ENCODE measurements at places on chromosomes 16 and 17.

DNA sequence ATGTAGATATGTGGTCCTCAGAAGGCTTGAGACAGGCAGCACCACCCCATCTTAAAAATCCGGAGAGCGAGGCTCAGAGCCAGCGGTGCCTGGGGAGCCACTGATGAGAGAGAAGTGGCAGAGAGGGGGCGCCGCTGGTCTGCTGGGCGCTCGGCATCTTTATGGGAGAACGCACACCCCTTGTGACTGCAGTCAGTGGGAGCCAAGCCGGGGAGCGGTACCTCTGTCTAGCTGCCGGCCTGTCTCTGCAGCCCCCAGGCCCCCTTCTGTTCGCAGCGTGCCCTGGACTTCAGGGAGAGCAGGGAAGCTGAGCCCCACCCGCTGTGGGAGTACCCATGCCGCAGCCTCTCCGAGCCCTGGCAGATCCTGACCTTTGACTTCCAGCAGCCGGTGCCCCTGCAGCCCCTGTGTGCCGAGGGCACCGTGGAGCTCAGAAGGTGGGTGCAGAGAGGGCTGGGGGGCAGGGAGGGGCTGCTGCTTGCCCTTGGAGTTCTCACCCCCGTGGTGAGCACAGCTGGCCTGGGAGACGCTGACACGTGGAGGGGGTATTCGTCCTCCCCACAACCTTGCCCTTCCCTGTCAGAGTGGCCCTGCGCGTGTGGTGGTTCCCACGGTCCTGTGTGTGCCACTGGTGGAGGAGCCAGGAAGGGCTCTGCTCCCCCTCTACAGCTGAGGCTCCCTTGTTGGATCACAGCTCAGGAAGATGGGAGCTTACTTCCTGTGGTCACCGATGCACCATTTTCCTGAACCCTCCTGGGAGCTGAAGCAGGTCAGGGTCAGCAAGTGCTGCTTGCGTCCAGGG lies 44.8 kb downstream of the PRMT7 start:
- DNase-seq, result peak; percentile 41

DNA sequence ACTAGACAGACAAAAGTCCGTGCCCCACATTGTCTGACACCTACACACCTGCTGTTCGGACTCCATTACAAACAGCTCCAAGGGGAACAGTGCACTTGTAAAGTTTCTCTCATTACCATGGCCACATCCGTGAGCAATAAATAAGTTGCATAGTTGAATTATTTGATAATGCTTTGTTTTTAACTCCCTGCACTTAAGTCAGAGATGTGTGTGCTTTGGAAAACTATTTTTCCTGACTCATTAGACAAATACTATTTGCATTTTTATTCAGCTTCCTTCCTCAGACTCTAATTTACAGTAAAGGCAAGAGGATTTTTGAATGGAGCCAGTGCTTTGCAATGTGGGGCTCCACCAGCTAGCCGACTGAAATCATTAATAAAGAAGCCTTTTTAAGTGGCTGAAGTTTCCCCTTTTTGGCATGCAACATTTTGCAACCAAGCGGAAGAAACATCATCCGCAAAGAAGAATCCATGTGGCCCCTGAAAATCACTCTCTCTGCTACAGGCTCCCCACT lies 6.5 kb upstream of the CCL2 start:
- DNase-seq, result no peak

DNA sequence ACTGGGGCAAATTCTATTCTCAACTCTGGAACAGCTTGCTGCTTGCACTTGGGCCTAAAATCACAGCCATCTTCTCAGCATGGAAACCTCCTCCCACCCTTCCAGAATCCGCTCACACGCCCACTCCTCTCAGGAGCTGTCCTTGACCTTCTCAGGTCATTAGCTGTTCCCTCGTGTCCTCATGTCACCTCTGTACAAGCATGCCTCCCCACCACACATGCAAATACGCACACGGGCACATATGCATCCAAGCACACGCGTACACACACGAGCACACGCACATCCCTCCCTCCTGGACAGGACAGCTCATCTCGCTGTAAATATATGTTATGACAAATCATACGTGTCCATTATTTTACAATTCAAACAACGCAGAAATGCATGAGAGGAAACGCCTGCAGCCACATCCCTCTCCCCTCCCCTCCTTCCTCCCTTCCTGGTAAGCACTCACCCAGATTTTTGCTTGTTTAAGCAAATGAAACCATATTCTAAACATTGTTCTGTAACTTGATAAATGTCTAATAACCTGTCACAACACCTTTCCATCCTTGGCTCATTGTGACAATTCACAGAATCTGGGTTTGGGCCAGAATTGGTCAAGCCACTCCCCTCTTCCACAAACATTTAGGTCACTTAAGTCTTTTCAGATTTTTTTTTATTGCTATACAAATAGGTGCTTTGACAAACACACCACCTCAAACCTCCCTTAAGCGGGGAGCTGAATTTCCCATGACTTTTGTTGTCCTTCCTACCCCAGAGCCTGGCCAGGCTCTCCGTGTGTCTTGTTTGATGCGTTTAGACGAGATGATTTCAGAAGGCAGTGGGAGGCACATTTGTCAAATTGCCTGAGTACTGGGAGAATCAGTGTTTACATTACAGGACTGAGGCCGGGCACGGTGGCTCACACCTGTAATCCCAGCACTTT lies 41.7 kb downstream of the DNAH17 start:
- peak; percentile 56 for DNase-seq

DNA sequence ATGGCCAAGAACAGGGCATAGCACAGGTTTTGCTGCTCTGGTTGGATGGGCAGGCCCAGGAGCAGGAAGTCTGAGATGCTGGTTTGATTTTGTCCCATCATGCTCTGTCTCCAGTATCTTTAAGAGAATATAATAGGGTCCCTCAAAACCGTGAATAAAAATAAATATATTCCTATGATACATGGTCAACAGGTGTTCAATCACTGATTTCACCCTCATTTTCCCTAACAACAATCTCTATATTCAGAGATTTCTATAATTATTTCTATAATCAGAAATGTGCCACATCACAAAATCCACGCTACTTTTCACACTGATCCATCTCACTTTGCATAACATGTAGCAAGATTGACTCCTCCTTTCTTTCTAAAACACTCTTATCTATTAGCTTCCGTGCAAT lies at the start of gene OR1E2:
Gene OR1E2 (minus strand): TSS at position 101 of the 400 bp plus-strand sequence. CDS start 0 bp downstream, at position 101.
- no peak for DNase-seq

GRCh38 chr16:73285436-73286201 lies 237.7 kb upstream of the ZFHX3 start:
- no peak for DNase-seq

- no peak for DNase-seq
Observed at GRCh38 chr17:67610061-67610460, 107.7 kb upstream of the NOL11 start.

GRCh38 chr17:57720386-57721035 lies 24.6 kb downstream of the CCDC182 start:
- DNase-seq, result no peak

DNA sequence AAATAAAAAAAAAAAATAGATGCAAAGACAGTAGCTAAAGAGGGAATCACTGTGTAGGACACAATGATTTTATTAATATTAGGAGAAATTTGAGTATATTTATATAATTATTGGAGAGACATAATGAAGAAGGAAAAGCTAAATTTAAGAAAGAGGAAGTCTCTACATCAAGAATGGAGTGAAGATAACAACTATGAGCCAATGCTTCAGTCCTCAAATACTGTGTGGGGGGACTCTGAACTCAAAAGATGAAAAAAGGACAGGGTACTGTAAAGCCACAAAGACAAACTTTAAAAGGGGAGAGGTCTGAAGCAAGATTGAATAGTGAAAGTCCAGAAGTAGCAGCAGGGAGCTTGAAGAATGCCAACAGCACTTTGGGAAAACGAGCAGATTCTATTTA lies 44.7 kb downstream of the SKAP1 start:
- DNase-seq, result no peak

DNA sequence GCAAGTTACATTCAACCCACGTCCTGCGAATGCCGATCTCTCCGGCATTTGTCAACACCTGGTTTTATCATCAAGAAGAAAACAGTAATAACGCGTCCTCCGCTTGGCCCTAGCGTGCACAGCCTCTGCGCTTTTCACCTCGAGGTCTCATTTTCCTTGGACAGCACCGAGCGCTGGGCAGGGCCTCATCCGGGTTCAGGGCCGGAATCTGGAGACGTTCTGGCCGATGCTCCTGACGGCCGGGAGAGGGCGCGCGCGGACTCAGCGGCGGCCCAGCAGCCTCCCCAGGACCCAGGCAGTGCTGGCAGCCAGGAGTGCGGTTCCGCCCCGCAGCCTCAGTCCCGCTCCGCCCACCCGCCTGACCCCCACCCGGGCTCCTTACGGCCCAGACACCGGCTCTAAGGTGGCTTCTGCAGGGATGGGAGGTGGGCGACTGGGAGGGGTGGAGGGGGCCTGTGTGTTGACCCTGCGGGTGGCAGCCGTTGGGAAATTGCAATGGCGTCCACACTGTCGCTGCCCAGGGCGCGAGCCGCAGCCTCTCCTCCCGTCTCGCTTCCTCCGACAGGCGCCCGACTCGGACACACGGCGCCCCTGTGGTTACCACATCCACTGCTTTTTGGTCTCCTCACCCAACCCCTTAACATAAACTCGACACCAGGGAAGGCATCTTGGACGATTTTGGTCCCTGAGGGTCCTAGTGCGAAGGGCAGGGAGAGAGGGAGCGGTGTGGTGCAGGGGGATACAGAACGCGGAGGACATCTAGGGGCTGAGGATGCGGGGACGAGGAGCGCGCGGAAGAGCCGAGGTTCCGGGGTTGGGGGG lies 7.4 kb upstream of the FLYWCH1 start:
- DNase-seq, result peak; percentile 79

- no peak for DNase-seq
Observed at GRCh38 chr17:75307957-75308731, 18.9 kb upstream of the SLC25A19 start.

DNA sequence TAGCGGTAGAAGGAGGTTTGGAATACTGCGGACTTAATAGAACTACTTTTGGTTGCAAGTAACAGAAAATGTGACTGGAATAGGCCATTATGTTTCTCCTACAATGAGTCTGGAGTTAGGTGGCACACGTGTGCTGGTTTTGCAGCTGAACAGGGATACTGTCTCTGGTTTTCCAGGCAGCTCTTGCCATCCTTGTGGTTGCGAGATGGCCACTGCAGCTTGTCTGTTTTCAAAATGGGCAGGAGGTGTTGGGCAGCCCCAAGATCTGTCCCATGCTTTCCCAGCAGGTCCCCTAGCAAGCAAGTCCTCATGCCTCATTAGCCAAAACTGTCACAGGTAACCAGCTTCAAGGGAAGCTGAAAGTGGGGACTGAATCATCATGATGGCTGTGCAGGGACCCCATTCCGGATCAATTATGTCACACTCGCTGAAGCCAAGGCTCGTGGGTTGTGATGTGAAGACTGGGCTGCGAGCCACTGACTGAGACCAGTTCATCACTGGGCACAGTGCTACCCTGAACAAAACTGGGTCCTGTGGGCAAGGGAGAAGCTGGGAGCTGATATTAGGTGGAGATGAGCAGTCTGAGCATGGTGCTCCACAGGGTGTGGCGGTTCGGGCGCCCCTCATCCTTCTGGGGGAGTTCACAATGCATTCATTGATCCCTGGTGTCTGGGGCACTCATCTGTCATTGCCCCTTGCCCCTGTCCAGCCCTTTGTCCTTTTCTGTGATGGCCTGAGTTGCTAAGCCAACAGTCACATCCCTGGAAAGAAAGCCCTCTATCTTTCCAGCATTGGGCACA lies 82.1 kb downstream of the KSR1 start:
- DNase-seq, result no peak

- DNase-seq, result peak; percentile 55
Observed at GRCh38 chr17:48625495-48626244, 488 bp downstream of the HOXB9 start.

- DNase-seq, result no peak
Observed at GRCh38 chr16:64109241-64109640, 1012.6 kb downstream of the CDH11 start.

- no peak for DNase-seq
Observed at GRCh38 chr17:21381076-21381706, 5.0 kb downstream of the KCNJ12 start.

GRCh38 chr17:28180449-28180848 lies 138.0 kb downstream of the NLK start:
- no peak for DNase-seq

GRCh38 chr17:13420418-13420826 lies 181.3 kb downstream of the HS3ST3A1 start:
- DNase-seq, result no peak

GRCh38 chr16:66263168-66263972 lies 103.1 kb upstream of the CDH5 start:
- DNase-seq, result no peak

GRCh38 chr17:41864498-41864835 lies 756 bp downstream of the KLHL11 start:
- DNase-seq, result no peak

- no peak for DNase-seq
Observed at GRCh38 chr17:42889809-42890208, 10.8 kb upstream of the G6PC1 start.

GRCh38 chr17:34363183-34363661 lies at the start of gene CCL1:
Gene CCL1, minus strand, starts transcription at chr17:34363233. Its CDS starts 72 bp downstream, at chr17:34363161.
- no peak for DNase-seq

- no peak for DNase-seq
Observed at GRCh38 chr17:42698736-42699414, 16.5 kb downstream of the CNTNAP1 start.

- no peak for DNase-seq
Observed at GRCh38 chr16:4693956-4694641, 737 bp downstream of the NUDT16L1 start.

GRCh38 chr16:10951026-10951425 lies 6.7 kb downstream of the CLEC16A start:
- DNase-seq, result no peak

- DNase-seq, result no peak
Observed at GRCh38 chr17:50640686-50641351, 6.1 kb downstream of the ABCC3 start.

DNA sequence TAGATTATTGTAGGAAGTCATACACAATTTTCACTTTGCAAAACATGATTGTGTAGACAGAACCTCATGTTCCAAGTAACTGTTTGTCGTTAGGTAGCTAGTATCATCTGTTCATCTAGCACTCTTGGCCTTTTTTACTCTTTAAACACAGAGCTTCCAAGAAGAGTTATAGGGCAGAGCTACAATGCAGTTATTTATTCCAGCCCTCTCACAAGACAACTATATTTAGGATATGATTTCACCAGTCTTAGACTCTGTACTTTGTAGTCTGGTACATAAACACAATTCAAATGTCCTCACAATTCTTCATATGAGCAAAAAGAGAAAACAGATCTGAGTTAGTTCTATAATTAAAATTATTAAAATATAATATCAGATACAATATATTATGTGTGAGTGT lies 37.9 kb downstream of the KCNJ2 start:
- no peak for DNase-seq

DNA sequence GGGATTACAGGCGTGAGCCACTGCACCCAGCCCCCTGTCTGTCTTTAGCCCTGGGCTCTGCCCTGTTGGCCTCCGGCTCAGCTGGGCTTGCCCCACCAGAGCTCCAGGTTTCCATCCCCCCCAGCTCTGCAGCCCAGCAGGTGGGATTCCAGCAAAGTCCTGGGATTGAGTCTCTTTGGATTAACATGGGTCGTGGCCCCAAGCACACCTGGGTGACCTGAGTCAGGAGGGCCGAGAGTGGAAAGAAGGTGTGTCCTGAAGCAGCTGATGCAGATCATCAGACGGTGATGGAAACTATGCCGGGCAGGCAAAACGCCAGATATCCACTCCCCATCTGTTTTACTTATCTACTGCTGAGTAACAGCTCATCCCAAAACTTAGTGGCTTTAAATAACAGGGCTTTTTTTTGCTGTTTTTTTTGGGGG lies 72.5 kb downstream of the KNOP1 start:
- no peak for DNase-seq

- no peak for DNase-seq
Observed at GRCh38 chr16:87833548-87833947, 35.8 kb downstream of the SLC7A5 start.
